ENCODE measurements at places on chromosomes 3 and 15.

DNA sequence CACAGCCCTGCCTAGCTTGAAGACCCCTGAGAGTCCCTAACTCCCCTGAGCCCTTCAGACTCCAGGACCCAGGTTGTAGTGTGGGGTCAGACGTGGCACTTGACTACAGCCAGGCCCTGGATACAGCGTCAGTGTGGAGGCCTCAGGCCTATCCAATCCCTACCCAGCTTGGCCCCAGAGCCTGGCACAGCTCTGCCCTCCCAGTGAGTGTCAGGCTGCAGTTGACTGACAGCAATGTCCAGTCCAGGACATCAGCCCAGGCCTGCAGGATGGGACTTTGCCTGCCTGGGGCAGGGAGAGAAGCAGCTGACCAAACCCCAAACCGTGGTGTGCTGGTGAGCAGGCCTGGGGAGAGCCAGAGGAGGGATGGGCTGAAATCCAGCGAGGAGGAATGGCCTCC lies 27.3 kb downstream of the KLF13 start:
- no peak for DNase-seq

GRCh38 chr3:141489203-141489602 lies 2.4 kb downstream of the RASA2 start:
- DNase-seq = no peak

- no peak for DNase-seq
Measured at GRCh38 chr3:145893331-145893730, 267.7 kb downstream of the PLOD2 start.

DNA sequence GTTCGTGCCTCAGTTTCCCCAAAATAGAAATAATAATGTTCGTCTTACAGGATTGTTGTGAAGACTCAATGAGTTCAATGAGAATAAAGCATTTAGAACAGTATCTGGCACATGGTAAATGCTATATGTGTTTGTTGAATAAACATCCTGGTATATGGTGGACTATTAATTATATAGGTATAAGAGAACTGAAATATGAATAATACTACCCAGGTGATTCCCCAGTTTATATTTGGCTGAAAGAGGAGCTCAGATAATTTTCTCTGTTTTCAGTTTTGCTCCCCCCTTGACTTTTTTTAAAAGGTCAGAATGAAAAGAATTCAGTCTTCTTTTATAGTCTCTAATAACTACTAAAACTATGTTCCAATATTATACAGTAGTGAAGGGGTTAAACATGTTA lies 46.9 kb downstream of the USP8 start:
- DNase-seq = no peak

- DNase-seq = no peak
Measured at GRCh38 chr3:66181764-66182163, 39.0 kb upstream of the SLC25A26 start.

DNA sequence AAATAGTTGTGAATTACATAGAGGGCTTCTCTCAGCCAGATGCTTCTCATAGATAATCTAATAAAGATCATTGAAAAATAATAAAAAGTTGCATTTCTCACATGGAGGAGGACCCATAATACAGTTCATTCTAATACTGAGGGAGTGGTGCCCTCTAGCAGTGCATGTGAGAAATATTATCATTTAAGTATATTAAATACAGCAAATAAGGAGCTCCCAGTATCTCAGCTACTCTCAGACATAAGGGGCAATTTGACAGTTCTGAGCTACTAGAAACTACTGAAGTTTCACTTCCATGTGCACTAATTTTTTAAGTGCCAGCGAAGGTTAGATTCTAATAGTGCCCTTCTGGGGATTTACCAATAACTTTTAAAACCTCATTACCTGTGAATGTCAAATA lies 188.3 kb downstream of the IL5RA start:
- DNase-seq = no peak

DNA sequence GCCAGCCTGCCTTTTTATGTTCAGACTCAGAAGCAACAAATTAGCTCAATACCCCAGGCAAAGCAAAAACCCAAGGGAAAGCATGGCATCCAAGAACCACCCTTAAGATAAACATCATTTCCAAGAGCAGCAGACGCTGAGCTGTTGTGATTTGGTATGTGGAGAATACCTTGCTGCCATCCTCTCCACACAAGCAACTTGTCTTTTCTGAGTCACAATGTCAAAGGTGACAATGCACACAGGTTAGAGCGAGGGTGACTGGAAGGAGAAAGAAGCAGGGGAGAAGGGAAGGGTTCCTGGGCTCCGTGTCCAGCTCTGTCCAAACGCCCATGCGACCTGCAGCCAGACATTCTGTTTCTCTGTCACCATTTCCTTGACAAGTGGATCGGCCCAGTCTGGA lies 6.0 kb downstream of the PCSK6 start:
- no peak for DNase-seq

- DNase-seq = no peak
Measured at GRCh38 chr15:89971592-89971997, 29.5 kb upstream of the ZNF710 start.

GRCh38 chr3:108472001-108472591 lies 38.3 kb downstream of the MYH15 start:
- DNase-seq = no peak

DNA sequence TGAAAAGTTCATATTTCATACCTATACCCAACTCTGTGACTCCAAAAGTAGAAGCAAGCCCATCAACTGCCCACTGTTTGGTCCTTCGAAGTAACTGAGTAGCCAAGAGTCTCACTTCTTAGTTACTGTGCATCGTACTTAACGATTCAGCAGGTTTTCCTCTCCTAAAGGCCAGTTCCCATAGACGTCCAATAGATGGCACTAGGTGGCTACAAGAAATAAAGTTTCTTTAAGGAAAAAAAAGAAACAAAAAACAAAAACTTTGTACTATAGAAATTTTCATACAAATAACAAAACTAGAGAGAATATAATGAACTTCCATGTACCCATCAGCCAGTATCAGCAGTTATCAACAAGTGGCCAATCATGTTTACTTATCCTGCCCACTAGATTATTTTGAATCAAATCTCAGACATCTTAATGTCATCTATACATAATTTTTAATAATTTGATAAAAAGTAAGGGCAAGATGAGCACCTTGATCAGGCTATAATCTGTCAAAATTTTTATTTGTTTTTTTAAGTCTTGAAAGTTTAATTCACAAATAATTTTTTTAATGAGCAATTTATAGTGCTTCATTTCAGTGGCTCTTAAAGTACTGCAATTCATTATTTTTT lies 63.8 kb upstream of the ACP3 start:
- DNase-seq = no peak

- DNase-seq = no peak
Measured at GRCh38 chr3:64802460-64802859, 114.7 kb upstream of the ADAMTS9 start.

DNA sequence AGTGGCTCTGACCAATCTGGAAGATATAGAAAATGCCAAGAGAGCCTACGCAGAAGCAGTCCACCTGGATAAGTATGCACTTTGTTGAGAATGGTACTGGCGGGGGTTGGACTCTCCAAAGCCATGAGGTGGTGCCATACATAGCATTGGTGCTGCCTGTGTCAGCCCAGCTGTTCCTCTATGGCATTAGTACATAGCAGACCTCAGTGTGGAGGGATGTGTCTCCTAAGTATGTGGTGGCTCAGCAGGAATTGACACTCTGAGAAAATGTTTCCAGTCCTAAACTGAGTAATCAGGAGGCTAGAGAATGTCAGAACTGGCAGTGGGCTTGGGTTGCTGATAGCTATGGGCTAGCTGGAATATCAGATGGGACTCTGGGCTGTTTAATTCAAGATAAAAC lies 48.4 kb downstream of the ADPGK start:
- DNase-seq = no peak

DNA sequence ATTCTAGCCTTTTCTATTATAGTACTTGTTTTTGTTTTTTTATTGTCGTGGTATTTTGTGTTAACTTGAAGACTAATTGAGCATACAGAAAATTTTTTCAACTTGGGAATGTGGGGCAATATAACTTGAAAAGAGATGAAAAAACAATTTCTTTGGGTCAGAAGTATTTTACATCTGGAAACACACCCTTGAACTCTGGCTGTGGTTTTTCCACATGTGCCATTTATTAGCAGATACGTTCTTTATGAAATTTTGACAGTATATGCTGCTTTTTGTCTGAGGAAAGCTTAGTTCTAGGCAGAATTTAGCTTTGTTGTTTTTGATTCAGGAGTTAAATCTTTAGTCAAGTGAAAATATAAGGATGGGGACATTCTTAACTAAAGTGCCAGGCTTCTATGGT lies 44.7 kb downstream of the TCF12 start:
- DNase-seq = no peak

- no peak for DNase-seq
Measured at GRCh38 chr3:42056840-42057239, 34.3 kb upstream of the TRAK1 start.

Measured in stimulated activated CD8-positive, alpha-beta memory T cell treated with anti-CD3 and anti-CD28 coated beads, Interleukin-12 subunit alpha, Interleukin-12 subunit beta, amount 100 ng/mL, for 4 hours (primary cell).